ENCODE measurements at places on chromosomes 11 and 22.

DNA sequence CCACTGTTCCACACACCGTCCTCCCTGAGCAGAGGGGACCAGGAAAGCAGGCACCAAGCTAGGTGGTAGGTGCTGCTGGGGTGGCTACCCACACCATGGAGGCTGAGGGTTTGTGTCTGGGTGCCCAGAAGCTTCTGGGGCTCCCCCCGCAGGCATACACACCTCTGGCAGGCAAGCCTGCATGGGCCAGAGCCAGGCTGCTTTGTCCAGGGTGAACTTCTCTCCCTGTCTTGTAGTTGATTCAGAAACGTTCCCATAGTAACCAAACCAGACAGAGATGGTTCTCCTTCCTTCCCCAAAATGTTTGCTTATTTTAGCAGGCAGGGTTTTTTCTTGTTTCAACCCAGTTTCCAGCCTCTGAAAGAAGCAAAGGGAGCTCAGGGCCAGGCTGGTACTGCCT lies 40.9 kb upstream of the SUSD2 start:
- no peak for DNase-seq

DNA sequence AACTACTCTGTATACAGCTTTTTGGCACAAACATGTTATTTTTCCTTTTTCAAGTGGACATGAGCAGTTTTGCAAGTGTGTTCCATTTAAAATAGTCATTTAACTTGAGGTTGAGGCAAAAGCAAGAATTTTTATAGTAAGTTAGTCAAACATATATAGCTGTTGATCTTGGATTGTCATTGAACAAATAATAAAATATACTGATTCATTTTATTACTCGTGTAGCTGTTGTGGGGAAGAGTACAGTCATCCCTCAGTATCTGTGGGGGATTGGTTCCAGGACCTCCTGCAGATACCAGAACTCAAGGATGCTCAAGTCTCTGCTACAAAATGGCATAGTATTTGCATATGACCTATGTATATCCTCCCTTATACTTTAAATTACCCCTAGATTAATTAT lies 45.3 kb downstream of the EXT2 start:
- DNase-seq, result no peak

DNA sequence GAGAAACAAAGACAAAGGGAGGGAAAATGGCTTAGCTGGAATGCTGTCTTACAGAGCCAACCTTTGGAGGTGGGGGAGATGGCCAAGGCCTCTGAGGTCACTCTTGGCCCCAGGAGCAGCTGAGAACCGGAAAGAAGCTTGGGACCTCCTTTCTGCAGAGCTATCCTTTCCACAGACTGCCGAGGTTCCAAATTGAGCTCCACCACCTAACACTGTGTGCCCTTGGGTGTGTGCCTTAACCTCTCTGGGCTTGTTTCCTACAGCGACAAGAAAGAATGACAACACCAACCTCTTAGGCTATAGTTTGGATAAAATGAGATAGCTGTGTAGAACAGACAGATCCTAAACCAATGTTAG lies 23.2 kb downstream of the RTN4RL2 start:
- DNase-seq, result no peak

- DNase-seq, result no peak
Measured at GRCh38 chr11:1401656-1402221, 12.0 kb downstream of the BRSK2 start.

DNA sequence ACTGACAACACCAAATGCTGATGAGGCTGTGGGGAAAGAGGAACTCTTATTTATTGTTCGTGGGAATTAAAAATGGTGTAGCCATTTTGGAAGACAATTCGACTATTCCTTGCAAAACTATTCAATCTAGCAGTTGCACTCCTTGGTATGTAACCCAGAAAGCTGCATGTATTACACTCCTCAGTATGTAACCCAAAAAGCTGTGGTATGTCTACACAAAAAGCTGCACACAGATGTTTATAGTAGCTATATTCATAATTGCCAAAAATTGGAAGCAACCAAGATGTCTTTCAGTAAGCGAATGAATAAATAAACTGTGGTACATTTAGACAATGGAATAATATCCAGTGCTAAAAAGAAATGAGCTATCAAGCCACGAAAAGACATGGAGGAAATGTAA lies 4.9 kb downstream of the NNMT start:
- no peak for DNase-seq

DNA sequence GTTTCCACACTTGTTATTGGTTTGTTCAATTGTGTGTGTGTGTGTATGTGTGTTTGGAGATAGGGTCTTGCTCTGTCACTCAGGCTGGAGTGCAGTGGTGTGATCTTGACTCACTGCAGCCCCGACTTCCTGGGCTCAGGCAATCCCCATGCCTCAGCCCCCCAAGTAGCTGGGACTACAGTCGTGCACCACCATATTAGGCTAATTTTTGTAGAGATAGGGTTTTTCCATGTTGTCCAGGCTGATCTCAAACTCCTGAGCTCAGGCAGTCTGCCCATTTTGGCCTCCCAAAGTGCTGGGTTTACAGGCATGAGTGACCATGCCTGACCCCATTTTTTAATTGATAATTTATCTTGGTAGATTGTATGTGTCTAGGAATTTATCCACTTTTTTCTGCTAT lies 263.7 kb downstream of the DYNC2H1 start:
- DNase-seq, result no peak

All from HTR-8/SVneo (cell line).